ENCODE measurements at places on chromosomes 16 and 17. TPM values are rescaled to one million over a fixed set of nuclear protein-coding genes. Genes with fewer than 3 reads are reported as not detected.

GRCh38 chr17:3770466-3770865, 30.5 kb downstream of the ITGAE start:
- DNase-seq, result peak; percentile 89

DNA sequence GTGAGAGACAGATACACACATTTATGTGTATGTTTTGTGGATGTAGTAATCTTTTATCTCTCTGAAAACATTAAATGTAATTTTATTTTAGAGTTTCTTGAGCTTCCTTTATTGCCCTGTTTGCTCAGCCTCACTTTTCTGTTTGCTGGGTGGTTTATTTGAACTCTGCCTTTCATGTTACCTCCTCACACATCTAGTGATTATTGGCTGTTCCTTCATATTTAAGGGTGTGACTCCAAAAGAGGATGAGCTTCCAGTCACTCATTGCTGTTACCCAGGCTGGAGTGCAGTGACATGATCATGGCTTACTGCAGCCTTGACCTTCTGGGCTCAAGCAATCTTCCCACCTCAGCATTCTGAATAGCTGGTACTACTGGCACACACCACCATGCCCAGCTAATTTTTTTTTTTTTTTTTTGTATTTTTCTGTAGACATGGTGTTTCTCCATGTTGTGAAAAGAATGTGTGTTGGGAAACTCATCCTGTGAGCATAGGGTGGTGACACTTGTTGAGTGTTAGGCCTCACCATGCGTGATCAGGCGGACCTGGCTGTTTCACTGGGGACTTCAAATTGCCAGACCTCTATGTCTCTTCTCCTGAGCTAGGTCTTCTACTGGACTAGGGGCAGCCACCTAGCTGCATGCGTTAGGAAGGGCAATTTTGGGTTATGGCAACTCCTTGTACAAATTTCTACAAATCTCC, 37.8 kb downstream of the GOSR1 start:
- no peak for DNase-seq

DNA sequence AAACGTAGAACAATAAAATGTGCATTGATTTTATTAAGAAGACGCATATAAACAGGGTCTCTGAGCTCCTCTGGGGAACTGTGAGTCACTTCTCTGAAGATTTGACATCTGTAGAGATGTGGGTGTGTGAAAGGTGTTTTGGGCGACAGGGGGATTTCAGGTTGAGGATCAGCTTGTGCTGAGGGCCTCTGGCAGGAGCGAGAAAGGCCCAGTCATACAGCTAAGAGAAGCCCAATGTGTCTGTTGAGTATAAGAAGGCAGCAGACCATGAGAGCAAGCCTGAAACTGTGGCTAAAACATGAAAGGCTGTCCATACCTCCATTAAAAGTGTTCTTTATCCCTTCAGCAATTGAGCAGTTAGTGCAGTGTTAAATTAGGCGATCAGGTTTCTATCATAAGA, 406.5 kb upstream of the MON1B start:
- DNase-seq, result no peak

DNA sequence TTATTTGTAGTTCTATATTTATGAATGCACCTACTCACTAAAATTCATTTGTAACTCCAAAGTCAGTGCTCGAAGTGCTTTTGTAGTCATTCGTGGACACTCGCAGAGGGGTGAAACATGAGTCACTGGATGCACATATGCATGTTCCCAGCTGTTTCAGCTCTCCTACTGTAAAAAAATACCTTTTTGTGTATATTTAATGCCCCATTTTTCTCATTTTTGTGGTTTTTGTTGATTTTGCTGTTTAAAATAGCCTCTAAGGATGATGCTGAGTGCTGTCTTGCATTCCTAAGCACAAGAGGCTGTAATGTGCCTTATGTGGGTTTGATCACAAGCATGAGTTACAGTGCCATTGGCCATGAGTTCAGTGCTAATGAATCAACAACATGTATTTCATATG, 30.6 kb downstream of the CENPV start:
- no peak for DNase-seq

DLX3 gene
- 0.15 TPM for total RNA-seq

DNA sequence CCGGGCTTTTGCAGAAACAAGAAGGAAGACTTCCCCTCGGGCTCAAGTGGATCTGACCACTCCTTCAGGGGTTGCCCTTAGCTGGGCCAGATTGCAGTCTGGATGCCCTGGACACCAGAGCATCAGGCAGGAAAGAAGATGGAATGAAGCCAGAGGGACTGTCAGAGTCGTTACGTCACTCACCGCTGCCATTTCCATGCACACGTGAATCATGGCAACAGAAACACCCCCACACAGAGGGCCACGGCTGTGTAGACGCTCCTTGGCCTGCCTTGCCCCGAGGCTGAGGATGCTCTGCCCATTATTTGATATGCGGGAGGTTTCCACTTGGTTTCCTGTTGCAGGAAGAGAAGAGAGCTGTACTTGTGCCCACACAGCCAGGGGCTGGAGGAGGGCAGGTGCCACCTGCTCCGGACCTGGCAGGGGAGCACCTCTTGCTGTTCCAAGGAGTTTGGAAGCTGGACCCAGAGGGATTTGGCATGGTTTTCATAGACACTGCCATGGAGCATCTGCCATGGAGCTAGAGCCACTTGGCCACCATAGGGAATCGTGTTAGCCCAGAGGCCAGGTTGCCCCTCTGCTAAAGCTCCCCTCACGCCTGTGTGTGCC, 29.4 kb downstream of the RBFOX3 start:
- no peak for DNase-seq

- DNase-seq, result no peak
These were observed 324.7 kb downstream of the BCAS3 start for GRCh38 chr17:61002316-61002736.

TNFAIP1 gene
- total RNA-seq, result 29.0 TPM
